ENCODE measurements at places on chromosomes 2 and 18.
A peak's percentile ranks its signal among the peaks of the same experiment; 100 is the strongest.

DNA sequence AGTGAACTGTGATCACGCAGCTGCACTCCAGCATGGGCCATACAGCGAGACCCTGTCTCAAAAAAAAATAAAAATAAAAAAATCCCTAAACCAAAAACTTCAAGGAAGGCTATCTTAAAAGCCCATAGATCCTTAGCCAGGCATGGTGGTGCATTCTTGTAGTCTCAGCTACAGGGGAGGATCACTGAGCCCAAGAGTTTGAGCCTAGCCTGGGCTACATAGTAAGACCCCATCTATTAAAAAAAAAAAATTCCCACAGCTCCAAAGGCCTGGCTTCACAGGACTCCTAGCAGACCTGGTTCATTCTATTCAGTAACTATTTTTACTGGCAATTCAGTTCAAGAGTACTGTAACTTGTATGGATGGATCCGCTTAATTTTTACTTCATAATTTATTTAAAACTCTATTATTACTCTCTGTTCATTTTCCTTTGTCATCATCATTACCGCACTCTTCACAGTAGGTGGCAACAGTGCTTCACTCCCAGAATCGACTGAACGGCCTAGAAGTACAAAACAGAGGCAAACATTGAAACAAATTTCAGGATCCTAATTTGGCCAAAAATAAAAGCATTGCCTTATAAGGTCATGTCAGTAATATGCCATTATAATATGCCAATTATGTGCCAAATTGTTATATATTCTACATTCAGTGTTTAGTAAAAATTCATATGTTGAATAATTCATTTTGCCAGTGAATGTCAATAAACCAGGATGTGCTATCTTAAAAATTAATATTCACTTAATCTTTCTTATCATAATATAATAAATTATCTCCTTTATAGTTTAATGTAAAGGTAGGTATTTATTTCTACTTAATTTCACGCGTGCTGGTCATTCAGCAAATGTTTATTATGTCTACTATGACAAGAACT, 14.3 kb upstream of the STAM2 start:
- no peak for DNase-seq

- no peak for DNase-seq
Observed at GRCh38 chr2:171754254-171754939, 67.1 kb downstream of the DYNC1I2 start.

- DNase-seq, result no peak
Observed at GRCh38 chr2:200399046-200399445, 92.6 kb downstream of the SPATS2L start.

GRCh38 chr2:240624950-240625621, at the start of gene GPR35:
Gene GPR35, plus strand, starts transcription at chr2:240625480. Its CDS starts 4,473 bp downstream, at chr2:240629953.
- peak; percentile 33 for DNase-seq

GRCh38 chr18:63120620-63121019, 198.9 kb downstream of the BCL2 start:
- no peak for DNase-seq

DNA sequence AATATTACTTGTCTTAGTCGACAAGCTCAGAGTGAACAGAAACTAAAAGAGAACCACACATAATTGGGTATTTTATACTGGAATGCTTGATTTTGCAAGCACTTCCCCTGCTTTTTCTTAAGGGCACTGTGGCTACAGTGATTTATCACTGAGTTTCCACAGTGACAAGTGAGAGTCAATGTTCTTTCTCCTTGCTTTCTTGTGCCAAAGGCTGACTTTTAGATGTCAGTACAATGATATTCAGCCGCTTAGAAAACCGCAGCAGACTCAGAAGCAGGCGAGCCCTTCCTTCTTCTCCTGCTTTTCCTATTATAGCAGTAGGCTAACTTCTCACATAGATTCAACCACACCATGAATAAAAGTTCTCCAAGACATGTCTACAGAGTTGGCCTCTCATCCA, 1603.6 kb upstream of the NXPH2 start:
- no peak for DNase-seq

GRCh38 chr2:241386519-241386918, 30.4 kb downstream of the FARP2 start:
- no peak for DNase-seq

- DNase-seq, result no peak
Observed at GRCh38 chr2:121520641-121520994, 10.1 kb upstream of the RNU4ATAC start.

DNA sequence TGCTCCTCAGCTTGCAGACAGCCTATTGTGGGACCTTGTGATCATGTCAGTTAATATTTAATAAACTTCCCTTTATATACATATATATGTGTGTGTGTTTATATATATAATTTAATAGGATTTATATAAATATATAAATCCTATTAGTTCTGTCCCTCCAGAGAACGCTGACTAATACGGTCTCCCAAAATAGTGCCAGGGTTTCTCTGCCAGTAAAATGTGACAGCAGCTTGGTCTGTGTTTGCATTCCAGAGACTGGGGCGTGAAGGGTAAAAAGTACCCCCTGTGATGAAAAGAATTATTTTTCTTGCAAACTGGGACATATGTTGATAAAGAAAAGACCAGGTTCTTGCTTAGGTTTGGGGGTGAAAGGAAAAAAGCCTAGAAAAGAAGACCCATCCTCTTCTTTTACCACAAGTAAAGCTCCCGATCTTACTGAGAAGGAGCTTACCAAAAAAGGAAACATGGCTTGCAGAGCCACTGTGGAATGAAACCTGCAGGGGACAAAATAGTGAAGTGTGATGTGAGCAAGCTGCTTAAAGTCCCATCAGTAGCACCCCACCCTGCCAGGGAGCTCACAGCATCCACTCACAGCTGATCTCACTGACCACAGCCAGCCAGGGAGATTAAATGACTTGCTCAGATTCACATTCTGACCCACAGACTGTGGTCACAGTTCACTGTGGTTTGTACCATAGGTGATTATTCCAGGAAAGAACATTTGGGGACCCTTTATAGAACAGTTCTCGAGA, 110.9 kb upstream of the RMP24 start:
- no peak for DNase-seq

DNA sequence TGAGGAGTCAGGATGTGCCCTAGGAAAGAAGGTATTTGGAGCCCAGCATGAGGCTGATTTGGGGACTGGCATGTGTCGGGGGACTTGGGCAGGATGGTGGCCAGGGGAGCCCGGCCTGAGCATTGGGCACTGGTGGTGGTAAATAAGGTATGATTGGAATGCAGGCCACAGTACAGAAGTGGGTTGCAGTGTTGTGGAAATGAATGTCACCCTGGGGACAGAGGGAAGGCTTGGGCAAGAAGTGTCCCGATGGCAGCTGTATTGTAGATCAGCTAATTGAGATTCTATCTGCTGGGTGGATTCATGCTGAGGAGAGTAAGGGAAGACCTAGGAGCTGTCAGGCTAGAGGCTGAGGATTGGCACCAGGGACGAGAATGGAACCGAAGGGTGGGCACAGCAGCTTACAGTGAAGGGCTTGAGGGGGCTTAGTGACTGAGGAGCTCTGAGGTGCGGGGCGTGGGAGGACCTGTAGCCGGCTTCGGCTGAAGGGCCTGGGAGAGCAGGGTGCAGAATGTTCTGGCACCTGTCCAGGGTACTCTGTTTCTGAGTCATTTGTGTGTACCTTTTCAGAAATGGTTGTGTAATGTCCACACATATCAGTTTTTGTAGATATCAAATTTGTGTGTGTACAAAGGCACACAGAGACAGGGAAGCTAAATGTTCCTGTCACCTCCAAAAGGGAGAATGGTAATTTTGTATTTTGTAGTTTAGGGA, 170.2 kb downstream of the PRKCE start:
- DNase-seq, result no peak

- DNase-seq, result no peak
Observed at GRCh38 chr2:128591861-128592822, 273.5 kb upstream of the HS6ST1 start.

- no peak for DNase-seq
Observed at GRCh38 chr2:201918616-201919307, 112.4 kb downstream of the CDK15 start.

DNA sequence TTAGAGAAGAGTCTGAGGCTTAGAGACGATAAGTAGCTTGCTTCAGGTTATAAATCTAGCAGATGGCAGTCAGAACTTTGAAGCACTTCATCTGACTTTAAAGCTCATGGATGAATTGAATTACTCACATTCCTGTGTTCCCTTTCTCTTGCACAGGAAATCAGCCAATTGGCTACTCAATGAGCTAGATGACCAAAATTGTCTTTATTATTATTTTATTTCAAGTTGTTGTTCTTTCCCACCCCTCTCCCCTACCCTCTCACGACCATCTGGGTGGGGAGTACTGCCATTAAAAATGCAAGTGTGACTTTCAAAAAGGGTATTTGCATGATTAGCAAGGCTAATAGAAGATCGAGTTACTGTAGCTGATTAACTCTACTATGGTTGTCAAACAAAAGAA, 491.1 kb downstream of the NR4A2 start:
- no peak for DNase-seq

DNA sequence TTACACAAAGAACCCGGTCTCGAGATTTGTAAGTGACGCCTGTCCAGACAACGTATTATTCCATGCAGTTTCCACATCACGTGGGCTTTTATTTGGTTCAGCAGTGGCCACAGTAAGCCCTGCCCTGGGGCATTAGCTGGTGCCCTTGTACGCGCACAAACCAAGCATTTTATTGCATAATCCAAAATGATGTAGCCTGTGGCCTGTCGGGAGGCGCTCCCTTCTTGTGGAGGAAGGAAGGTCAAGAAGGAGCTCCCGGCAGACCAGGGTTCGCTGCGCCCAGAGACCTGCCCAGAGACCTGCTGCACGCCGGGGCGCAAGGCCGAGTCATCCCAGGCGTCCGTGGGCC, 179.6 kb upstream of the ALKAL2 start:
- DNase-seq, result no peak

DNA sequence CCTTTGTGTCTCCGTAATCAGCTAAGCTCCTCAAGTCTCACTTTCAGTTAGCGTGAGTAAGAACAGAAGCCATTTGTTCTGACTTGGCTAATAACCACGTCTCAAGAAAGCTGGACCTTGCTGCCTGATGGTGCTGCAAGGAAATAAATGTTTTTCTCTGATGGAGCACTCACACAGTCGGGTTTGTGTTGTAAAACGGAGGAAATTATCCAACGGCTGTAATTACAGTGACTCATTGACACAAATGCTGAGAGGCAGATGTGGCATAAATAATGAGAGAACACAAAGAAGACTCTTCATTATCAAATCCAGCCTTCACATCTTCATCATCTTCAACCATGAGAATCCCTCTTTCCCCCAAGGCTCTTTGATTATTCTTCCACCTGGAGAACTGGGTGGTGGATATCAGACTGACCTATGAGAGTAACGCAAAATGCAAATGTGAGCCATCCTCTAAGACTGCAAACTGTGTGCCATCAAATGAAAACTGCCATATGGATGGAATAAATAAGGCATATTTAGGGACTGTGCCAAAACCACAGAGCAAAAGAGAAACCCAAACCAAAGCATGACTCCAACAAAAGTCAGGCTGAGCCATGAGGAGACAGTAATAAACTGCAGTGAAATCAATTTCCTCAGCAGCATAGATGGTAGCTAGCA, 252.6 kb downstream of the RND3 start:
- no peak for DNase-seq

DNA sequence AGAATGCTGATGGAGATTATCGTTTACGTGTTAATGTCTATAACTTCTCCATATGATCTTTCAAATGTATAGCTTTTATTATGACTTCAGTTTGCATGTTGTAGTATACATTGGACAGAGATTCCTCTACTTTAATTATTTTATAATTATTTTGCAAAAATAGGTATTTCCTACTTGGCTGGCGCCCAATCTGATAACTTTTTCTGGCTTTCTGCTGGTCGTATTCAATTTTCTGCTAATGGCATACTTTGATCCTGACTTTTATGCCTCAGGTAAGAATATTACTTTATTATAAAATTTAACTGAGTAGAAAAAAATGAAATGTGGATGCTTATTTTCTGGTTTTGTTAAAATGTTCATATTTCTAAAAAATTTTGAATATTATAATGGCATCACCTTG, 18.1 kb upstream of the ADGRF3 start:
- no peak for DNase-seq

- DNase-seq, result no peak
Observed at GRCh38 chr2:191289049-191289448, 43.8 kb downstream of the MYO1B start.

DNA sequence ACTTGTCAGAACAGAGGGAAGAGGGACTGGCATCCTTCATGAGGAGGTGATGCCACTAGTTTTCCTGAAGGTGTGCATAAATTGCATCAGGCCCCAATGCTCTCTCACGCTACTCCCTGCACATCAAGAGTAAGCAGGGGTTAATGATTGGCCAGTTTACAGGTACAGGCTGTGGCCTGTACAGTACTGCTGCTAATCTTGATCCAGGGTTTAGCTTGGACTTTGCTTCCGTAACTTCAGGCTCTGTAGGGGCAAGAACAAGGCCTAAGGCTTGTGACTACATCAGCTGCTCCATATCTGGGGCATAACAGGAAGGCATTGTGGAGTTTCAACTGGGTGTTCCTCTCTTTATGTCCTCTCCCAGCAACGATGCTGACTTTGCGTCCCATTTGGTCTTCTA, 96.8 kb upstream of the FZD7 start:
- DNase-seq, result no peak

- DNase-seq, result no peak
Observed at GRCh38 chr2:232542715-232543467, 3.4 kb downstream of the CHRNG start.

DNA sequence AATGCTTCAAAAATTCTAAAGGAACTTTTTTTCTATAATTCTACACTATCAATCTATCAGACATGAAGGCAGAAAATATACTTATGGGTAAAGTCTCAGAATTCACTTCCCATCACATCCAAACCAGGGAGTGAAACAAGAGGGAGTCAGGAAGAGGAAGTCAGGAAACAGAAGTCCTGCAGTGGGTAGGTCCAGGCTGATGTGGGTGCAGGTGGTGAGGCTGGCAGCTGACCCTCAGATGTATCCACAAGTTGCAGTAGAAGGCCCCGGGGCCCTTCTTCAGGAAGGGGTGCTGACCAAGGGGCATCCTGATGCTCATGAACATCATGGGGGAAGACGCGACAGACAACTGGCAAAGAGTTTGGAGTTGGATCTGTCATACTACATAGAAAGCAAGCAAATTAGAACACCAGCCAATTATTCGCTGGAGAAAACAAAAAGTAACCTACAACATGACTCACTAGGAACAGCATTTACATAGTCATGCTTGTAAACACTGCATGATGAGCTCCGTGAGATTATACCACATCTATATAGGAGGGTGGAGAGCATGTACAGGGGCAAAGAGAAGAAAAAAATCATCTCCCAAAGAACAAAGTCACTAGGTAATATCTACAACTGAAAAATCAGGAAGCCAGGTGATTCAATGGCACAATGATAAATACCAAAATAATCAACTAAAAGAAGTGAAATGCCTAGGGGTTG, 4.2 kb downstream of the UXS1 start:
- DNase-seq, result no peak

GRCh38 chr18:62073461-62074281, 113.2 kb downstream of the PIGN start:
- DNase-seq, result no peak

GRCh38 chr2:138500592-138501424, 762 bp upstream of the SPOPL start:
- DNase-seq, result no peak

DNA sequence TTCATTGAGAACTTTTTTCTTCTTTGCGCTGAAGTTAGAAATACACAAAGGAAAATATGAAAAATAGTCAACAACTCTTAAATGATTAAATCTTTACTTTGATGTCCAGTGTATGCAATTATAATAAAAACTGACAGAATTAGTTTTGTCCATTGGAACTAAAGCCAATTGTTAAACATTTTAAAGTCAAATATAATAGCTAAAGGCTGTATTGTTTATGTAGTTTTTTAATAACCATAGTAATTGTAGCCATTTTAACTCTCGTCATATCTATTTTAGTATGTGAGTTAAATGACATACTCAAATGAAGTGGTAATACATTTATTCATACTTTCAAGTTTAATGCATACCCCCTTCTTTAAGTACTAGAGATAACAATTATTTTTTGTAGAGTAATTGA, 4.7 kb upstream of the COBLL1 start:
- DNase-seq, result no peak
